Fibroblast of the aortic adventitia (primary cell): ENCODE measurements at places on chromosomes 16 and 17. TPM values are rescaled to one million over a fixed set of nuclear protein-coding genes. Genes with fewer than 3 reads are reported as not detected.

FOXC2 gene
- 5.2 TPM in 1 of 2 replicates, not detected in the other for total RNA-seq

PIK3R5 gene
- total RNA-seq, result not detected in 2 replicates

GNPTG gene
- total RNA-seq, result 36.3 and 80.4 TPM in 2 replicates

KLHL10 gene
- 0.09 and 0.90 TPM in 2 replicates for total RNA-seq

PDILT gene
- not detected in 2 replicates for total RNA-seq

MARCHF10 gene
- 0.09 TPM in 1 of 2 replicates, not detected in the other for total RNA-seq

B4GALNT2 gene
- 0.45 TPM in 1 of 2 replicates, not detected in the other for total RNA-seq
